ENCODE measurements at places on chromosomes 13 and 19.

DNA sequence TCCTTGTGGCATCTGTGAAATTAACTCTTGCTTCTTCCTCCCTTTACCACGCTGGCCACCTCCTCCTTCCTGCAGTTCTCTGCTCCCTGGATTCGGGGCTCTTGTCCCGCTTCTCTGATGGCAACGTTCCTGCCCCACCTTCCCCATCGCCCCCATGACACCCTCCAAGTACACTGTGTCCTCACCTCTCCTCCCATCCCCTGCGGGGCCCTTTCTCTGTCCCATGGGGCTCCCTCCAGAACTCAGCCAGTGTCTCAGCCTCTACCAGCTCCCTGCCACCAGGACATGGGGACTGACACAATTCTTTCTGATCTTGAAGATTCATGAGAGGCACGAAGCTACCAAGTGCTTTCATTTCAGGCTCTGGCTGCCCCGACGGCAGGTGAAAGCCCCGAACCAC lies 9.1 kb downstream of the CARS2 start:
- DNase-seq, result no peak

- DNase-seq, result no peak
Measured at GRCh38 chr19:31976775-31977536, 368.5 kb upstream of the ZNF507 start.

- DNase-seq, result no peak
Measured at GRCh38 chr19:49057636-49058234, at the start of gene CGB7. TSS of gene CGB7 (minus strand) at chr19:49057749. CDS start at chr19:49055375, 2,374 bp downstream.

DNA sequence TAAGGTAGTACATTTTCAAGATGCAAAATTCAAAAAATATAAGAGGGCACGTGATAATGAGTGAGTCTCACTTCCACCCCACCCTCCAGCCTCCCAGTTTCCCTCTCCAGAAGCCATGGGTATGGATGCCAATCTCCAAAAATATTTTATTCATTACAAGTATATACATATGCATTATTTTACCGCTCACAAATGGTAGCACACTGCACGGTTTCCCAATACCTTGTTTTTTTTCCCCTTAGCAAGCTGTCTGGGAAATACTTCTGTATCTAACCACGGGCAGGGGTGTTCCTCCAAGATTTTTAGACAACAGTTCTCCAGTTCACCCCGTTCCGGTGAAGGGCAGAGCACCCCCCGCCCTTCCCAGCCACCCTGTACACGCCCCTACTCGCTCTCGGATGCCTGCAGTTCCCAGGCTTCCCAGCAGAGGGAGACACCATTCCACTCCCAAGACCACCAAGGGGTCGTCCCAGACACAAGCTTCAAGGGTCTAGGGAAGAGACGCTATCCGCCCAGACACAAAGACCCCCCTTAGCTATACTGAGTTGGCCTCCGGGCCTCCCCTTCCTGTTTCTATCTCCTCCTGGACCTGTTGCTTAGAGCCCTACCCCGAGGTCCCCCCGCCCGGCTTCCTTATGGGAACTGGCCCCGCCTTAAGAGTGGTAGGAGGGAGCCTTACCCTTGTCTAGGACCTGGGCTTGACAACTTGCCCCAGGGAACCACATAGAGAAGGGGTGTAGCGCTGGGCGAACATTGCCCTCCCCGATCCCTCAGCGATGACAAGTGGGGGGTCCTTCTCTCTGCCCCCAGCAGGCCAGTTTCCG lies 1.1 kb upstream of the FXYD3 start:
- peak; percentile 59 for DNase-seq

GRCh38 chr13:110634558-110634957 lies 19.2 kb downstream of the NAXD start:
- DNase-seq, result no peak

GRCh38 chr19:35436477-35437405 lies 11.3 kb upstream of the FFAR2 start:
- DNase-seq, result no peak

DNA sequence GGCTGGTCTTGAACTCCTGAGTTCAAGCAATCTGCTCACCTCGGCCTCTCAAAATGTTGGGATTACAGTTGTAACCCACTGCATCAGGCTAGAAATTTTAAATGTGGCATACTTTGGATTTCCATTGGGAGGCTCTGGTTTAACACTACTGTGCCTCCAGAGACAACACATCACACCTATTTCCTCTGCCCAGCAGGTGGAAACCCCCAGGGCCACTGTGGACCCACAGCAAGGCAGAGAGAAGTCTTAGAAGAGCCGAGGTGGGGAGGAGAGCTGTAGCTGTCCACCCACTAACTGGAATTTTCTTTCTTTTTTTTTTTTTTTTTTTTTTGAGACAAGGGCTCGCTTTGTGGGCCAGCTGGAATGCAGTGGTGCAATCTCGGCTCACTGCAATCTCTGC lies 39.4 kb downstream of the IER2 start:
- DNase-seq, result no peak

DNA sequence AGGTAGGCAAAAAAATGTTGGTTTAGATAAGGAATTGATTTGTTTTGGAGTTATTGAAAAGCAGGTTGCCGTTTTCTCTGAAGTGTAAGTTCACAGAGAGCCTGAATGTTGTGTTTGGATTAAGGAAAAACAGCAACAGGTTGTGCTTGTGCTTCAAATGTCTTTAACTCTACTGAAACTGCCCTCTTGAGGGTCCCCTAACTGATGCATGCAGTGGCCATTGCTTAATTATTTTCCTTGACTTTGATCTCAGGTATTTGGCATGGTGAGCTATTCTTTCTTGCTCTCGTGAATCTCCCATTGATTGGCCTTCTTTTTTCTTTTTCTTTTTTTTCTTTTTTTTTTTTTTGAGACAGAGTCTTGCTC lies 3.2 kb downstream of the GARRE1 start:
- DNase-seq, result no peak

- no peak for DNase-seq
Measured at GRCh38 chr13:30394751-30395191, 27.5 kb upstream of the UBE2L5 start.

DNA sequence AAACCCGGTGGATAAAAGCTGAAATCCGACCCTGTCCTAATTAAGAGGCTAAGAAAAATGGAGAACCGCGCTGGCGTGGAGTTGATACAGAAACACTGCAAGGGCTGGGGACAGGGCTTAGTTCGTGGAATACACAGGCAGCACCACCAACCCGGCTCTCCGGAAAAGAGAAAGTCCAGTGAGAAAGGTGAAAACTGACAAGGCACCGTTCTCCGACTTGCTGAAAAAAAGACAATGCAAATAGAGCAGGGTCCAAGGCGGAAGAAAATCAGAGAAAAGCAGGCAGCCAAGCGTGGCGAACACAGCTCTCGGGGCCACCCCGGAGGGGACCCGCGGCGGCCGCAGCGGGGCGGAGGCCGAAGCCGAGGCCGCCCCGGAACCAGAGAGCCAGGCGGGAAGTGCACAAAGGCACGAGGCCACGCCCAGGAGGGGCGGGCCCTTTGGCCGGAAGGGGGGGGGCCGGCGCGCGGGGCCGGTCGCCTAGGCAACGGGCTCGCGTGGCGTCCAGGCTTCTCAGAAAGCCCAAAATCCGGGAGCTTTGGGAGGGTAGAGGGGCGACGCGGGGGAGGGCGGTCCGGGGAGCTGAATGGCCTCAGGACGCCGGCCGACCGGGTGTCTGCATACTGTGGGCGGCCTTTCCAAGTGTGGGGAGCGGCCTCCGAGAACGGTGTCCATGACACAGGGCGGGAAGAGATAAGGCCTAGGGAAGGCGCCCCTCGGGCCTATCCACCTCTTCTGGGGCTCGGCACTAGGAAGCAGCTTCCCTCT lies 1.2 kb upstream of the ING1 start:
- DNase-seq, result peak; percentile 83

- DNase-seq, result no peak
Measured at GRCh38 chr19:51107406-51108065, 673 bp downstream of the CTU1 start.

- no peak for DNase-seq
Measured at GRCh38 chr13:106503272-106503671, 32.2 kb downstream of the EFNB2 start.

DNA sequence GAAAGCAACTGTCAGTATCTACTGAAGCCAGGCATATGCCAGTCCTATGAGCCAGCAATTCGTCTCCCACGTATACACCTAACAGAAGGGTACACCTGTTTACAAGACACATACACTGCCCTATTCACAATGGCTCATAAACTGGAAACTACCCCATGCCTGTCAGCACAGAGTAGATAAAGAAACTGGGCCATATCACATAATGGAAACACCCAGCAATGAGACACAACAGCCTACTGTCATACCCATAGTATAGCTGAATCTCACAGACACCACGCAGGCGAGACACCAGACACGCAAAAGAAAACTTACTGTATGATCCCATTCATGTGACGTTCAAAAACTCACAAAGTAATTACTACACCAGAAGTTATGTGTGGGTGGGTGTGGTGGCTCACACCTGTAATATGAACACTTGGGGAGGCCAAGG lies 15.7 kb downstream of the NOSIP start:
- no peak for DNase-seq

GRCh38 chr19:6012426-6013170 lies 34.7 kb upstream of the RANBP3 start:
- no peak for DNase-seq

DNA sequence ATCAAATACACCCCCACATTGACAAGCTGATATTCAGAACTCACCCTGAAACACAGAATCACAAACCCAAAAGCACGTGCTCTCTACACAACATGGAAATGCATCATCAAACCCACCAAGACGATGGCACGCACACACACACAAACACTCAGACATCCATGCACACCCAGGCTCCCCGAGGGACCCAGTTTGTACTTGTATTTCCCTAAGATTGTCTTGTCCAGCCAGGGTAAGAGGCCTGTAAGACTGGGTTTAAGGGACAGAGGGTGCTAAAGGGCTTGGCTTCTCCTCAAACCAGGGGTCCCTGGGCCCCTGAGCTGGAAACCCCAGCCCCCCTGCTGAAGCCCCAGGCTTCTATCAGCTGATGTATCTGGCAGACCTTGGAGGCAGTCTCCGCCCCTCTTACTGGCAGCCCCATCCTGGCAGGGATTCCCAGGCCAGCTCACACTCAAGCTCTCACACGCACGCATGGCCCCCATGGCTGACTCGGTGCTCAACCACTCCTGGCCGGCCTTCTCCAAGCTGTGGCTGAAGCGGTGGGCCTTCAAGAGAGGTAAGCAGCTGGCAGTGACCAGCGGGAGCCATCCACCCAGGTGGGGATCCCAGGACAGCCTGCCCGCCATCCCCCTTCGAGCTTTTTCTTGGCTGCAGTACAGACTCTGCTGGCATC lies 6.5 kb downstream of the ARHGEF18 start:
- DNase-seq, result no peak

- no peak for DNase-seq
Measured at GRCh38 chr13:109922518-109922917, 136.1 kb upstream of the IRS2 start.

DNA sequence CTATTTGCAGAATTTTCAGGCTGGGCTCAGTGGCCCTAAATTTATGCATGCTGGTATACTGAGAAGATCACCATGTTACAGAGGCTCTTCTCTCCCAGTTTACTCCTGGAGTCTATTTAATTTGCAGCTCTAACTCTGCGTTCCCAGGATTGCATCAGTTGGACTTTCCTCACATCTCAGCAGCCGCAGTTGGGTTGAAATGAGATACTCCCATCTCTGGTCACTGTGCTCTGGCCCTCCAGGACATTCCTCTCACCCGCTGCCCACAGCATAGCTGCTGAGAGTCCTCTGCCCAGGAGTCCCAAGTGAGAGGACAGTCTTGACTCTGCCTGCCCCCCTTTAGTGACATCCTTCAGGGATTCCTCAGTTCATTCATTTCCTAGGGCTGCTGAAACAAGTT lies 150.9 kb downstream of the LACC1 start:
- DNase-seq, result no peak

DNA sequence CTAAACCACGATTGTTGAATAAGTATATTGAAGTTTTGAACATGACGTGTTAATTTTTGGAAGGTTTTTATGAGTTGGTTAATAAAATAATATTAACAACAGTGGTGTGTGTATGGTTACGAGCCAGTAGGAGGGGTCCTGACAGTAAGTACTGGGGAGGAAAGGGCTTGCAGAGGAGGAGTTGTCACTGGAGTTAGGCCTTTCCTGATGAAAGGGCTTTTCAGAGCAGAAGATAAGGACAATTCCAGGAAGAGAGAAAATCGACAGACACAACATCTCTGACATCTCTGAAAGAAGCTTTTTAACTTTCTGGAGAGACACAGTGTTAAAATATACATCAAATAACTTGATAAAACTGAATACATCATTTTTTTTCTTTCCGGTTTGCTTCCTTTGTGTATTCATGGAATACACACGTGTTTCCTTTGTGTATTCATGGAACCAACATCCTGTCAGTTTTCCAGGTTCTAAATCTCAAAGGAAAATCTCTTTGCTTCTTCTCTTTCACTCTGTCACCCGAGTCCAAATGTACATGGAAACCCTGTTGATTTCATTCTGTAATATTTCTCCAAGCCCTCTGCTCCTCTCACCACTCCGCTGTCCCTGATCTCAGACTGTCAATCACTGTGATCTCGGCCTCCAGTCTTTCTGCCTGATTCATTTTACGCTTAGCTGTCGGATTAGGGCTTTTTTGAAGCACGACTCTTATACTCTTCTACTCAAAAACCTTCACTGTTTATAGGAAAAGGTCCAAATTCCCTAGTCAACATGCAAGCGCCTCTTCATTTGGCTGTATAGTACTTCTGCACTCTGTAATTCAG lies 374.4 kb downstream of the DLEU7 start:
- no peak for DNase-seq

DNA sequence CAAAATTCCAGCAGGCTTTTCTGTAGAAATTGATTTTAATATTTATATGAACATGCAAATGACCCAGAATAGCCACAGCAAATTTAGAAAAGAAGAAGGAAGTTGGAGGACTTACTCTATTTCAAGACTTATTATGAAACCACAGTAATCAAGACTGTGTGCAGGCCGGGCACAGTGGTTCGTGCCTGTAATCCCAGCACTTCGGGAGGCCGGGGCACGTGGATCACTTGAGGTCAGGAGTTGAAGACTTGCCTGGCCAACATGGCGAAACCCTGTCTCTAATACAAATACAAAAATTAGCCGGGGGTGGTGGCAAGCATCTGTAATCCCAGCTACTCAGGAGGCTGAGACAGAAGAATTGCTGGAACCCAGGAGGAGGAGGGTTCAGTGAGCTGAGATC lies 6.0 kb upstream of the FFAR2 start:
- DNase-seq, result no peak

DNA sequence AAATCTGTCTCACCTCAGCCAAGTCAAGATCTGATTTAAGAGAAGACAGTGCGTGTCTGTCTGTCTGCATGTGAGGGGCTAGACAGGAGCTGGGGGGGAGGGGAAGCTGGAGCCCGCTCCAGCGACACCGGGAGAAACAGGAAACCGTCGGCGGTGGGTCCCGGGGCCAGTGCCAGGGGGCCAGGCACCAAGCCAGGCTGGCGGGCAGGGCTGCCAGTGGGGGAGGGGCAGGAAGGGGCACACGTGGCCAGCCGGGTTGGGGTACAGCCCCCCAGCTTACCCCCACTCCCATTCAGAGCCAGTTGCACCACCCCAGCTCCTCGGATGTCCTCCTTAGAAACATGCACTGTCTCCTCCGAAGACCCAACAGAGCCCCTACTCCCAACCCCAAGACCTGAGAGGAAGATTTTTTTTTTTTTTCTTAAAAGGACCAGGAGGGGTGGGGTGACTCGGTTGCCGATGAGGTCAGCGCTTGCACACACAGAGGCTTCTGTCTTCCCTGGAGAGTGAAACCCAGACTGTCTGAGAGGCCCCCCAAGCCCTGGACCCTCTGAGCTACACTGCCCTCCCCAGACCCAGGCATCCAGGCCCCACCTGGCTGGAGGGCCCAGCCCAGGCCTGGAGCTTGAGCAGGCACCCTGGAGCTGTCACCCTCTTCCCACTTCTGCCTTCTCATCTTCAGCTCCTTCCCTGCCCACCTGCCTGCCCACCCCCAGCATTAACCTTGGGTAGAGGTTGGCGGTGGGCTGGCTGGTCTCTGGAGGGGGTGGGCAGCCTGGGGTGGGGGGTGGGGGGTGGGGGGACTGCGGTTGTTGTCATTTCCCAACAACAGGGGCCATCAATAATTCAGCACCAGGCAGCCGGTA lies 4.0 kb downstream of the ERF start:
- DNase-seq, result no peak
